Muscle of back (tissue), 13 donors: ENCODE measurements at places on chromosomes 13 and 19.

GRCh38 chr13:80296638-80297037 is 44.3 kb downstream of the SPRY2 start:
- DNase-seq = no peak

- DNase-seq = no peak
These were observed 73.0 kb downstream of the ZNF100 start for GRCh38 chr19:21694171-21694906.

DNA sequence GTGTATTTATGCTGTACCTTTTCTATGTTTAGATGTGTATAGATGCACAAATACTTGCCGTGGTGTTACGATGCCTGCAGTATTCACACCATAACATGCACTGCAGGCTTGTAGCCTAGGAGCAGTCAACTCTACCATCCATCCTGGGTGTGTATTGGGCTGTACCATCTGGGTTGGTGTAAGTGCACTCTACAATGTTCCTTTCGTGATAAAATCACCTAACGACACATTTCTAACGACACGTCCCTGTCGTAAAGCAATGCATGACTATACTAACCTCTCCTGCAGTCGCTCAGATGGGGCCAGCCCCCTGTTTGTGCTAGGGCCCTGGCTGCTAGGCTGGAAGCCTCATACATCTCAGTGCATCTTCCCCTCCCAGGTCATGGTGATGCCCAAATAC is 18.4 kb downstream of the CD177 start:
- DNase-seq = no peak

- no peak for DNase-seq
These were observed 1.1 kb upstream of the KCNJ14 start for GRCh38 chr19:48454150-48454730.

GRCh38 chr19:17811681-17812080 is 9.6 kb downstream of the INSL3 start:
- no peak for DNase-seq

- peak; percentile 79 for DNase-seq
These were observed 32.9 kb upstream of the SACS start for GRCh38 chr13:23466144-23467002.

GRCh38 chr13:78323040-78323439 is 280.3 kb downstream of the POU4F1 start:
- no peak for DNase-seq

- peak; percentile 91 for DNase-seq
These were observed at the start of gene CPT1C for GRCh38 chr19:49690656-49691242. CPT1C (plus strand) TSS chr19:49691116; CDS start chr19:49692253, 1,137 bp downstream.

- no peak for DNase-seq
These were observed 50.9 kb downstream of the TMEM255B start for GRCh38 chr13:113809934-113810333.

GRCh38 chr19:41415154-41415571 is 12.0 kb downstream of the B3GNT8 start:
- no peak for DNase-seq

DNA sequence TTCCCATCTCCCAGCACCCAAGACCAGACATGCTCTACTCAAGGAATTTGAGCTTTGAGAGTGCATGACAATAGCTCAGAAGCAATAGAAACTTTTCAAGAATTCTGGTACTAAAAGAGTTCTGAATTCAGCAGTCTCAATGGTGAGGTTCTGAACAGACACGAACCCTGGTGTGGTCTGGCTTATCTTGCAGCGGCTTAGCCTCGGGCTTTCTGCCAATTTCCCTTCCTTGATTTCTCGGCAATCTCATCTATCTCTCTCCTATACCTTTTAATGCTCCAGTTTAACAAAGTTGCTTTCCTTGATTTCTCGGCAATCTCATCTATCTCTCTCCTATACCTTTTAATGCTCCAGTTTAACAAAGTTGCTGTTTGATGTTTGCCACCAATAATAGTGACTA is 174.6 kb downstream of the SPRY2 start:
- no peak for DNase-seq

GRCh38 chr13:102825921-102826706 is 19.7 kb upstream of the ERCC5 start:
- DNase-seq = no peak

GRCh38 chr13:24272452-24273161 is 36.8 kb upstream of the C1QTNF9 start:
- DNase-seq = no peak

- DNase-seq = no peak
These were observed 1379.0 kb upstream of the MIR17HG start for GRCh38 chr13:89968470-89968869.

DNA sequence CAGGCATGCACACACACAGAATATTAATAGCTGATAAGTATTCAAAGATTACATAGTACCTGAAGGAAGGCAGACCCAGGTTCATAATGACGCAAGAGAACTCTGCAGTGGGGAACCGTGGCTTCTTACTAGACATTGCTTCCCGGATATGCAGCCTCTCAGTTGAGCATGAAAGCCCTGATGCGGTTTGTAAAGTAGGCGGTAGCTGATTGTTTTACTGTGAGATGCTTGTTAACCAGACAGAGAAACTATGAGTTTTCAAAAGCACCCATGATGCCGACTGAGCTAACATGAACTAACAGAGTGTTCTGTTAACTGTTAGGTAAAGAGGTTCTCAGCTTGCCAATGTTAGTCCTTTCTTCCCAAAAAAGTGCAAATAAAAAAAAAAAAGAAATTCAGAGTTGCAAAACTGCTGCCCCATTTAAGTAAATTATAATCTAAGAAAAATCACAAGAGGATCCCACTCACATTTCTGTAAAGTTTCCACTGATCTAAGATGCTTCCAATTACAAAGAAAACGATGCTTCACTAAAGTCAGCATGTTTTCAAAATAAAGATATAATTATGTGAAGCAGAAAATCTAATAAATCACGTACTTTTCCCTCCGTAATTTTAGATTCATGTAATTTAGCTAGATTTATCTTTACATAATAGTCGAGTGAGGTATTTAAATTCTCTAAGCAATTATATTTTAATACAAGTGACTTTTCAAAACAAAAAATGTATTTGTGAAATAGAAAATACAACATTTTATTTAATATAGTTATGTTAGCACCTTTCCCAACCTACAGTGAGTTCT is 2.2 kb downstream of the FLT1 start:
- DNase-seq = no peak

GRCh38 chr13:98782654-98783053 is 30.2 kb upstream of the SLC15A1 start:
- no peak for DNase-seq

DNA sequence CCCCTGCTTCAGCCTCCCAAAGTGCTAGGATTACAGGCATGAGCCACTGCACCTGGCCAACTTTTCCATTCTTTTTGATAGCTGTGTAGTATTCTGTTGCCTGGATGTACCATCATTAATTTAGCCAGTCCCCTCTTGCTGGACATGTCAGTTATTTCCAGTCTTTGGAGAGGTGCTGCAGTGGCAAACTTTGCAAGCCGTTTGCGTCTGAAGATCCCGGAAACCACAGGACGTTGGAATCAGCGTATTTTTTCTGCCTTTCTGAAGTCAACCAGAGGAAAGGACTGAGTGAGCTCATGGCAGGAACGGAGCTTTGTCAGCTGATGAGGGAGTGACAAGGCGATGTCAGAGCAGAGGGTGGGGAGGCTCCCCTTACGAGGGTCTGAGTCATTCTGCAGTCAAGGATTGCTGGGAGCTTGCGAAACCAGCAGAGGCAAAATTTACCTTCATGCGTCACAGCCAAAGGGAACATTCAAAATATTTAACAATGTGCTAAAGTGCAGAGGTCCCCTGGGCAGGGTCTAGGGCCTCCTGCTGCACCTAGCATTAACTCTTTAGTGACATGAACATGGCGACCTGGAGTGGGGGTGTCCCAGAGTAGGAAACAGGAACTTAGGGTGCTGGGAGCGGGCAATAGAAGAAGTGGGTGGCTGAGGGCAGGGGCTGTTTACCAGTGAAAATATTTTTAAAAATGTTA is 5.6 kb downstream of the C5AR1 start:
- peak; percentile 63 for DNase-seq

DNA sequence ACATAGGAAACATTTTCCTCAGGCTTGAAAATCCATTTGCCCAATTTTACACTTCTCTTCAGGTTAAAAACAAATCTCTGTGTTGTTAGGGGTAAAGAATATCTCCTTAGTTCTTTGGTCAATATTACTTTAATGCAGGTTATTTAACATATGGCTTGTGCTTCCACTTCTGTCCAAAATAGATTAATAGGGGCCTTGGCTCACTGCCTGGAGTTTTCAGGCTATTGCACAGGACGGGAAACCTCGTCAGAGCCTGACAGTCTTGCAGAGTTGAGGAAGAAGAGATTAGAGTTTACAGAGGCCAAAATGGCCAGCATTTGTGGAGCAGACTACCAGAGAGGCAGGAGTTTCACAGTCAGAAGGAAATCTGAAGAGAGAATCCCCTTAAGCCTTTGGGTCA is 863.9 kb upstream of the GPC6 start:
- peak; percentile 40 for DNase-seq

GRCh38 chr19:39352381-39353255 is 10.4 kb downstream of the SAMD4B start:
- DNase-seq = peak; percentile 69

- no peak for DNase-seq
These were observed 14.2 kb downstream of the OR7A17 start for GRCh38 chr19:14871619-14872230.

DNA sequence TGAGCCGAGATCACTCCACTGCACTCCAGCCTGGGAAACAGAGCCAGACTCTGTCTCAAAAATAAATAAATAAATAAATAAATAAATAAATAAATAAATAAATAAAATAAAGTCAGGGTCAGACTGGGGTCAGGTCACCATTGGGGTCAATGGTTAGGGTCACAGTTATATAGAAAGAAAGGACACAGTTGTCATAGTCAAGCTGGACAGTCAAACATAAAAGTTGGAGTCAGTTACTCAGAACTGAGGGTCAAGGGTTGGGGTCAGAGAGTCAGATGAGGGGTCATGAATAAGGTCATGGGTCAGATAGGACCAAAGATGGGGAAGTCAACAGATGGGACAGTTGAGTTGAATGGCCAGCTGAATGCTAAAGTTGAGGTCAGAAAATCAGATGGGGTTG is 16.7 kb upstream of the EPOR start:
- no peak for DNase-seq

GRCh38 chr13:97226788-97227627 is 4.9 kb downstream of the MBNL2 start:
- DNase-seq = no peak

- no peak for DNase-seq
These were observed 107.0 kb downstream of the ZNF486 start for GRCh38 chr19:20273951-20274570.

DNA sequence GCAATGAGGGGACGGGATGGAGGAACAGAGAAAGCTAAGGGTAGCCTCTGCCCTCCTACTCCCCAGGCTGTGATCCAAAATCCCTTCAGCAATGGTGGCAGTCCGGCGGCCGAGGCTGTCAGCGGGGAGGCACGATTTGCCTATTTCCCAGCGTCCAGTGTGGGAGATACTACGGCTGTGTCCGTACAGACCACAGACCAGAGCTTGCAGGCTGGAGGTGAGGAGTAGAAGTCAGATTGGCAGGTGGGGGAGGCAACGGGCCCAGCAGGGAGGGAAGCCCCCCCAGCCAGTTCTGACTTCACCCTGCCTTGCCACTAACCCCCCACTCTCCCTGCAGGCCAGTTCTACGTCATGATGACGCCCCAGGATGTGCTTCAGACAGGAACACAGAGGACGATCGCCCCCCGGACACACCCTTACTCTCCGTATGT is 1.6 kb downstream of the USF2 start:
- DNase-seq = no peak

DNA sequence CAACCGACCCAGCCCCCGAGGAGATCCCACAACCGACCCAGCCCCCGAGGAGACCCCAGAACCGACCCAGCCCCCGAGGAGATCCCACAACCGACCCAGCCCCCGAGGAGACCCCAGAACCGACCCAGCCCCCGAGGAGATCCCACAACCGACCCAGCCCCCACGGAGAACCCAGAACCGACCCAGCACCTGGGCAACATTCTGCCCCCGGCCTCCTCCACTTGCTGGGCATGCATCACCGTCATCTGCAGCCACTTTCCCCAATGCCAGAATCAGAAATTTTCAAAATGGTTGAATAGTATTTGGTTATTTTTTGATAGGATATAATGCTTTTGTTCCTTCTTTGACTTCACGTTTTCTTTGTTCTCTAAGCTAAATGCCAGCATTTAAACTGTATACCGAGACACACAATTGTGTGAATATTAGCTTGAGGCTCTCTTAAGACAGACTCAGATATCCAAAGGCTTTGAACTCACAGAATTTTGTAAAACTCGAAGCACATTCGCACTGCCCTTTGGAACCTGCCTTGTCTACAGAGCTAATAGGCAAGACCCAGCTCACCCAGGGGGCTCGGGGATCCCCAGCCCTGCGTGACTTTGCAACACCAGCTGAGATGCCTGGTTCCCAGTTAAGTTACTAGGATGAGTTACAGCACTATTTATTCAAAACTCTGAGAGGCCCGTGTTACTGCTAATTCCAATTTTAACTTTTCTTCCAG is 15.5 kb upstream of the RASA3 start:
- no peak for DNase-seq

GRCh38 chr13:44276061-44276460 is 97.6 kb upstream of the SERP2 start:
- no peak for DNase-seq

GRCh38 chr13:40779049-40779448 is 8.1 kb upstream of the MRPS31 start:
- DNase-seq = no peak

GRCh38 chr19:50531171-50531612 is 17.5 kb upstream of the ASPDH start:
- DNase-seq = no peak

GRCh38 chr19:47381121-47381520 is 32.0 kb downstream of the DHX34 start:
- no peak for DNase-seq

- DNase-seq = no peak
These were observed 15.9 kb upstream of the S1PR4 start for GRCh38 chr19:3162418-3163229.

DNA sequence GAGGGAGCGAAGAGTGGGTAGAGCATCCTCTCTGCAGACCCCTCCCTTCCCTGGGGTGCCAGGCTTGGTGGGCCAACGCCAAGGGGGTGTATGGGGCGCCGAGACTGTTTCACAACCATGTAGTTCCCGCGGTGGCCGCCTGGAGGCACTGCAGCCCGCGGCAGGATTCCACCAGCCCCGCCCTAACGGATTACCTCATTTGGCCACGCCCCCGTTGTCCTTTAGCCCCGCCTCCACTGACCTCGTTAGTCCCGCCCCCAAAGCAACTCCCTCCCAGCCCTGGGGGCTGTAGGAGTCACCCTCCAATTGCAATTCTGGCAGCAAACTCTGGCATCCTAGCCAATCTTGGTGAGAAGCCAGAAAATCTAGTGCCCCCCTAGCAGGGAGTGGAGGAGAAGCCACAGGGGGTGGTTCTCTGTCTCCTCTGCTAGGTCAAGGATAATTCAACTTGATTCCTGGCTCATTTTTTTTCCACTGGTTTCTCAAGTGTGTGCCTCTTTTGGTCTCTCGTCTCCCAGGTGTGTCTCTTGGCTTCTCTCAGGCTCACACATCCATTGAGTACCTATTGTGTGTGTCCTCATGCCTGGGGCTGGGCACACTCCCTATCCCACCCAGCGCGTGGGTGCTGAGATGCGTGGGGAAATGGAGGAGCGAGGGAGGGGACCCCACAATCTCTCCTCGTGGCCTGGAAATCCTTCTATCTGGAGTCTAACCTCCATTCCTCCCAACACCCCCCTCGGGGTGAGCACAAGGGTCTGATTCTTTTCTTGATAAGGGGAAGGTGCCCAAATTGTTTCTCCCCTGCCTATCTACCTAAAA is 2.0 kb downstream of the OLFM2 start:
- DNase-seq = peak; percentile 66
